ENCODE measurements at places on chromosomes 4 and X. TPM values are rescaled to one million over a fixed set of nuclear protein-coding genes. Genes with fewer than 3 reads are reported as not detected.

GRCh38 chrX:120450163-120450562 is 18.9 kb downstream of the LAMP2 start:
- DNase-seq, result peak; percentile 6

Gene USP17L28
- polyA plus RNA-seq, result not detected

Gene NRK
- polyA plus RNA-seq, result not detected

DNA sequence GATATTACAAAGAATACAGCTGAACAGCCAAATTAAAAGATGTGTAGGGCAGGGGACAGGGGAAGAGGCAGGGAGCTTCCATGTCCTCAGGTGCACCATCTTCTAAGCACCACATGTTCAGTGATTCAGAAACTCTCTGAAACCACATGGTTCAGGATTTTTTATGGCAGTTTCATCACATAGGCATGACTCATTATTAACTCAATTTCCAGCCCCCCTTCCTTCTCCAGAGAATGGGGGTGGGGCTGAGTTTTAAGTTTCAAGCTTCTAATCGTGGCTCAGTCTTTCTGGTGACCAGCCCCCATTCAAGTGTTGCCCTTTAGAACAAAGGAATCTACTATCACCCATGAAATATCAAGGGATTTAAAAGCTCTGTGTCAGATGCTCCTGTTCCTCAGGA is 317.8 kb upstream of the GALNT7 start:
- DNase-seq, result no peak

Gene TMPRSS11B
- not detected for polyA plus RNA-seq

- DNase-seq, result no peak
These were observed 70.8 kb upstream of the PACRGL start for GRCh38 chr4:20629186-20630106.

Gene MAGEA1
- polyA plus RNA-seq, result not detected

Gene ANK2
- 48.2 TPM for polyA plus RNA-seq

DNA sequence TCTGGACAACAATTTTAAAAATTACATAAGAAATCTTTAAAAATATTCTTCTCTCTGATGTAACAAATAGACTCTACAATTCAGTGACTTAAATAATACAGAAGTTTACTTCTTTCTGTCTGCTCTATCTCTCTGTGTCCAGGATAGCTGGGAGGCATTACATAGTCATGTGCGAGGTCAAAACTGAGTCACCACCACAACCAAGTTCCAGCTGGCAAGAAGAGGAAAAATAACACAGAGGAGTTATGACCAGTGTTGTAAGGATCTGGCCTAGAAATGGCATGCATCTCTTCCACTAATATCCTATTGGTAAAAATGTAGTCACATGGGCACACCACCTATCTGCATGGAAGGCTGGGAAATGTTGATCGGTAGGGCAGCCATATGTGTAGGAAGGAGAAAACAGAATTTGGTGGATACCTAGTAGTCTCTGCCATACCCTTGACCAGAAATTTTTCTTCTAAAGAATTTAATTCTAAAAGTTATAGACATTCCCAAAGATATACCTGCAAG is 39.4 kb upstream of the WDFY3 start:
- no peak for DNase-seq

DNA sequence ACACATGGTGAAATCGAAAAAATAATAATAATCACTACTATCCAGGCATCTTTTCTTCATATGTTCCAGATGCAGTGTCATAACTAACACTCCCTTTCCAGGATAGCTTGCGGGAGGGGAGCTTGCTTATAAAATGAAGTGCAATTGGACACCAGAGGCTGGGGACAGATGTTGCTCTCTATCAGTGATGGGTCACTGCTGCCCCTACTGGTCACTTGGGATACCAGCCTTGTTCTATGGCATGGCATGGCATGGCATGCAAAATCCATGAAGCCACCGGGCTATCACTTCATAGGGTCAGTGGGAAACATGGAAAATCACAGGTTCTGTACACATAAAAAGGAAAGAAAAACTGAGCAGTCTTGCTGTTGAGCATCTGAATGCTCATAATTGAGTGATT is 168.1 kb downstream of the GLRA2 start:
- DNase-seq, result peak; percentile 7

GRCh38 chr4:87983996-87984395 is 8.5 kb downstream of the SPP1 start:
- DNase-seq, result no peak

Gene PPAT
- 21.6 TPM for polyA plus RNA-seq

- no peak for DNase-seq
These were observed 269.3 kb downstream of the PCDH7 start for GRCh38 chr4:30989508-30989907.

DNA sequence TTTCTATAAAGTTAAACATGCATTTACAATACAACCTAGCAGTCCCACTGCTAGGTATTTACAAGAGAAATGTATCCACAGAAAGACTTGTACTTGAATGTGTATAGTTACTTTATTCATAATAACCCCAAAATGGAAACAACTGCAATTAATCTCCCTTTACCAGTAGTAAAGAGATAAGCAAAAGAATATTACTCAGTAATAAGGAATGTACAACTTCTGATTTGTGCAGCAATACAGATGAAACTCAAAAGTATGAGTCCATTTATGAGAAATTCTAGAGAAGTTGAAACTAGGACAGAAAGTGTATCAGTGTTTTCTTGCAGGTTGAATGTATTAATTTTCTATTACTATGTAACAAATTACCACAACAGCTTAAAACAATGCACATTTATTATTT is 15.2 kb downstream of the USP53 start:
- no peak for DNase-seq

DNA sequence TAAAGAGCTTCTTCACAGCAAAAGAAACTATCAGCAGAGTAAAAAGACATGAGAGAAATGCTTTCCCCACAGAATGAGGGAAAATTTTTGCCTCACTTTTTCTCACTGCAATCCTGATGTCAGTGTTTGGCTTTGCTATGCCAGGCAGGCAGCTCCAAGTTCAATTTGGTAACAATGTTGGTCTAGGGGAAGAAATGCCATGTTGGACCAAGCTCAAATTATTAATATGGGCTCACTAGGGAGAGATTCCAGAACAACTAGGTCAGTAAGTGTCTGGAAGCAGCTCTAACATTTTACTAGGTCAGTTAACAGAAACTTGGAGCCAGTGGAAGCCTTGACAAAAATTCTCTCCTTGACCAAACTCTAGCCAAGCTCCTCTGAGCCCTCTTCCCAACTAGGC is 95.4 kb downstream of the NAF1 start:
- no peak for DNase-seq

- no peak for DNase-seq
These were observed 43.6 kb downstream of the WFS1 start for GRCh38 chr4:6313216-6313615.

DNA sequence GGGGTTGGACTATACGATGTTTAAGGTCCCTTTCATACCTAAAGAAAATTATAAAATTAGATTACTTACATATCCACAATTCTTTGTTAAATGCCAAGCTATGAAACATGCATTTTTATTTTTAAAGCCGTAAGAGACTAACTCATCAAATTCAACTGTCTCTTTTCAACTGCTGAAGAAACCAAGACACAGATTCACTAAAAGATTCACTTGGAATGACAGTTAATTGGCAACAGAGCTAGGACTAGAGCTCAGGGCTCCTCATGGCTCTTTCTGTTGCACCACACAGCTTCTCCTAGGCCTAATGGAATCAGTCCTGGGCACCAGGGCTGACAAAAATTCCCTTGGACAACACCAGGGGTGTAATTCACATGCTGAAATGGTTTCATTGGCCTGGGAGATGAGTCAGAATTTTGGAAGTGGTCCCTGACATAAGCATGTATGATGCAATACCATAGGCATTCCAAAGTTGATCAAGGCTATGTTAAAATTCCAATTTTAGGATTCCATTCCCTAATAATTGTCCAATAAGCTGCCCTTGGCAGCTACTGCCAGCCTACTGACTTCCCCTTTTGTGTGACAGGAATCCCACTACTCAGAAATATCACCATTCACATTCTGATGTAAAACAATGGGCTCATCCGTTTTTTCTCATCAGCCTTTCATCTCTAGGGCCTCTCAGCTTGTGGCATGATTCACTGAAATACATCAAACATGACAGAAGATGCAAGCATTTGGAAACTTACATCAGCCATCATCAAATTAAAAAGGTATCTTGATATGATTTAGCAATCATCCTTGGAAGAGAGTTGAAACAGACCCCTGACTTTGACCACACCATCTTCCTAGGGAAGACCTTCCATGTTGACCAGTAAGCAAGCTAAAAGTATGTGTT is 54.2 kb downstream of the PLAC1 start:
- peak; percentile 92 for DNase-seq

DNA sequence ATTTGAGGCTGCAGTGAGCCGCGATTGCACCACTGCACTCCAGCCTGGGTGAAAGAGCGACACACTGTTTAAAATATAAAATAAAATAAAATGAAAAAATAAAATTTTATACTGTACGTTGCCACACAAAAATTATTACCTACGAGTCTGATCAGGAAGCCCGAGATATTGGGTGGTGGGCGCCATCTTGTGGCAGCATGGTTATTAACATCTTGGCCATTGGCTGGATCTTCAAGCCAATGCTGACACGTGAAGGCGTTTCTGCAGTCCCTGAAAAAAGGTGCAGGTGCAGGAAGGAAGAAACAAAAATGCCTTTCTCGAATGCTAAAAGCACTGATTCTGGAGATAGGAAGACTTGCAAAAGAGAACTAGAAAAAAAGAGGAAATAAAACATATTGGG is 4.9 kb upstream of the TLR8 start:
- peak; percentile 63 for DNase-seq

GRCh38 chrX:17674601-17675000 is 62.7 kb upstream of the SCML1 start:
- DNase-seq, result no peak

Gene DUSP9
- polyA plus RNA-seq, result 6.8 TPM

Gene GAB3
- not detected for polyA plus RNA-seq

DNA sequence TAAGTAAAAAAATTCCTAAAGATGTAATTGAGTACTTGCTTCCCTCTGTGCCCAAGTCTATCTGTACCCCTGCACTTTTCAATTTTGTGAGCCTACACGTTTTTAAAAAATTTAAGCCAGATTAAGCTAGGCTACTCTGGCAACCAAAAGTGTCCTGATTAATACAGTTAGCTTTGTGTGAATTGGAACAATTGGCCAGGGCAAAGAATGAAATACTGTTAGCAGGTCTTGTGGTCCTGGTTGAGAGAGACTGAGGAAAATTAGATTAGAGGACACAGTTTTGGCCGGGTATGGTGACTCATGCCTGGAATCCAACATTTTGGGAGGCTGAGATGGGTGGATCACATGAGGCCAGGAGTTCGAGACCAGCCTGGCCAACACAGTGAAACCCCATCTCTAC is 293.3 kb downstream of the RAPGEF2 start:
- no peak for DNase-seq

DNA sequence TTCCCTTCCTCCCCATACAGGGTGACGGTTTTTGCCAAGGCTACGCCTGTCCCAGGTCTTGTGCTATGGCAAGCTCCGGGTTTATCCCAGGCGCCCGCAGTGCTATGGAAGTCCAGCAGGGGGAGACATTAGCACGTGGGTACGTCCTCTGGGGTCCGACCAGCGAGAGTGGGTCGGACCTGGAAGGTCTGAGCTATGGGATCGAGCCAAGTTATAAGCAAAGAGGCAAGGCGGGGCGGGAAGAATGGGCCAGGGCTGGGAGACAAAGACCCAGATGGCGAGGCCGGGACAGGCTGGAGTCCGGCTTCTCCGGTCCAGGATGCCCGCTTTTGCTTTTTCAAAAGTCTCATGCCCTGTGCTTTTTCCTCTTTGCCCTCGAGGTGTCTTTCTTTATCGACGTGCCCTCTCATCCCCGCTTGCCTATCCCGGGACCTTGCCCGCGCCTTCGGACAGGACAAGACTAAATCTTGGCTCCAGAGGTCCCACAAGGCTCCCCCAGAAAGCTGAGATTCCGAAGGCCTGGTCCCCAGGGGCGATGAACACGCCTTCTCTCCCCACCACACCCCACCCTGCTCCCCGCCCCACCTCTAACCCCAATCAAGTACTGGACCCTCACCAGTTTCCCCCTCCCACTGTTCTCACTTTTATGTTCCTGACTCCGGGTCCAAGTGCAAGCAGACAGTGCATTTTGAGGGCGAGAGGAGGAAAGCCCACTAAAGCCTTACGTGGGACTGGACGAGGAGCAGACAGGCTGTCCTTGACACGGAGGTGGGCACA is 785 bp upstream of the EFNB1 start:
- peak; percentile 89 for DNase-seq

GRCh38 chrX:14073556-14073955 is 43.9 kb upstream of the GEMIN8 start:
- DNase-seq, result no peak

Gene BMX
- 0.13 TPM for polyA plus RNA-seq

GRCh38 chr4:139940600-139940999 is 213.4 kb downstream of the MAML3 start:
- DNase-seq, result no peak

DNA sequence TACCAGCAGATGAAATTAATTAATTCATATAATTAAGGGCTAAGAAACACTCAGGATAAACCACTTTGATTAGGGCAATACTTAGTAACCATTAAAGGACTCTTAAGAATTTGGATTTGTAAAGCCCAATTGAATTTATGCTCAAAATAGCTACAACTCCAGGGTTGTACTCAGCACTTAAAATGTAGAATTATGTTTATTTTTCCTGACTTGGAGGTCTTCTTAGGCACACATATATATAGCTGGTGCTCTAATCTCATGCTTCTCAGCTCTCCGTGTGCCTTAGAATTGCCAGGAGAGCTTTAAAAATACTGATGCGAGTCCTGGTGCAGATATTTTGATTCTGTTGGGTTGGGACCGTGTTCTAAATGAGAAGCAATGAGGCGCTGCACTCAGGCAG is 77.6 kb downstream of the SNX25 start:
- DNase-seq, result no peak

GRCh38 chr4:25911356-25911755 is 2.7 kb upstream of the SMIM20 start:
- no peak for DNase-seq
